ENCODE measurements at places on chromosomes 6 and 20.

GRCh38 chr20:24756292-24757025 is 192.6 kb upstream of the CST7 start:
- no peak for DNase-seq

- DNase-seq = peak; percentile 49
Measured at GRCh38 chr6:35359744-35360348, 17.5 kb downstream of the PPARD start.

DNA sequence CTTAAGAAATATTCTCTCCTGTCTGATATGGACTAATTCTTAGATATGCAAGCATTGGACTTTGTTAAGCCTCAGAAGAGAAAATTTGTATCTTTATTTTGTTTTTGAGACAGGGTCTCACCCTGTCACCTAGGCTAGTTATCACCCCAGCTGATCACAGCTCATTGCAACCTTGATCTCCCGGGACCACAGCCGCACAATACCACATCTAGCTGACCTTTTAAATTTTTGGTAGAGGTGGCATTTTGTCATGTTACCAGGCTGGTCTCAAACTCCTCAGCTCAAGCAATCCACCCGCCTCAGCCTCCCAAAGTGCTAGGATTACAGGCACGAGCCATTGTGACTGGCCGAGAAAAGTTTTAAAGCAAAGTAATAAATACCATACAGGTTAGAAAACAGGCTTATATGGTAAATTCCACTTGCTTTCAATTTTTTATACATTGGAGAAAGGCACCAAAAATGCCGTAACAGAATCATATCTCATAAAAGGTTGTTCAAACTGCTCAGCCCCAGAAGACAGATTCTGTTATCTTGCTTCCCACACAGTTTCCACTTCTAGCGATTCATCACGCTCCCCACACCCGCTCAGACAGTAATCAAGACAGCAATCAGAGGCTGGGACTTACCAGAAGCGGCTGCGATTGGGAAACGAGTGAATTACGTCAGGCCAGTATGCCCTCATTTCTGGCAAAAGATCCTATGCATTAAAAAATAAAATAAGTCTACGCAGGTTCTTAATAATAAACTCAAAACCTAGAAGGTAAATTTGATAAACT is 13.8 kb downstream of the RNASET2 start:
- DNase-seq = no peak

DNA sequence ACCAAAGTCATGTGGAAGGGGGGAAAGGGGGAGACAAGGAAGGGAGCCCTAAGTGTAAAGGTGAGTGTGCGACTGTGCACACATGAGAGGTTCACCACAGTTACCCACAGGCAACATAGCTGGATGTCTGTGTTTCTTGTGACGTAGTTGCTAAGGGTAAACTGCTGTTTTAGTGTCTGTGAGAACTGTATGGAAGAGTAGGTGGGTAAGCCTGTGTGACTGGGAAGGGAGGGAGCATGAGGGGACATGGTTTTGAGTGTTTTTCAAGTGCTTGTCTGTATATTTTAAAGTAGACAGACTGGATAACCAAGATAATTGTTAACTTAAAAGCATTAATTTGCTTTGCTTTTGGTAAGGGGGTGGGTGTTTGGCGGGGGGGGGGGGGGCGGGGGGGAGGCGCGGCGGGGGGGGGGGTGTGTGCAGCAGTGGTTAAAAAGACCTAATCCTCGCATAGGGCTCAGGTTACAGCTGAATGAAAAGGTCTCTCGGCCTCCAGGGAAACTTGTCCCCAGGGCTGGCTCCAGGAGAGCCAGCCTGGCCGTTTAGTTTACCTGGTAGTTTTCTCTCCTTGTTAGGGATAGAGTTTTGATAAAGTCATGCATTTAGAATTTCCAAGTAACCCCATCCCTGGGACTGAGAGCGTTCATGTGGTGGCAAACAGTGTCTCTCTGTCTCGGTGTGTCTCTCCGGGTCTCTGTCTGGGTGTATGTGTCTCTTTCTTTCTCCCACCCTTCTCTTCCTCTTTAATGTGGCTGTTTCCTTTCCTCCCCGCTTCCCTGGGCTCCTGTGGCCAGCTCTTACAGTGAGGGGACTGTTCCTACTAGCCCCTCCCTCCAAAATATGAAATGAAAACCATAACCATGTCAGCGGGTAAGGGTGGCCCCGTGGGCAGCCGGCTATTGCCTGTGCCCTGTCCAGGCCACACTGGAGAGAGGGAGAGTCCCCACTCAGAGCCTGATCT is 3.4 kb downstream of the SCUBE3 start:
- peak; percentile 44 for DNase-seq

GRCh38 chr6:169653691-169654090 is 48.1 kb downstream of the WDR27 start:
- DNase-seq = no peak

GRCh38 chr6:89984926-89985750 is 90.9 kb downstream of the GJA10 start:
- peak; percentile 90 for DNase-seq

DNA sequence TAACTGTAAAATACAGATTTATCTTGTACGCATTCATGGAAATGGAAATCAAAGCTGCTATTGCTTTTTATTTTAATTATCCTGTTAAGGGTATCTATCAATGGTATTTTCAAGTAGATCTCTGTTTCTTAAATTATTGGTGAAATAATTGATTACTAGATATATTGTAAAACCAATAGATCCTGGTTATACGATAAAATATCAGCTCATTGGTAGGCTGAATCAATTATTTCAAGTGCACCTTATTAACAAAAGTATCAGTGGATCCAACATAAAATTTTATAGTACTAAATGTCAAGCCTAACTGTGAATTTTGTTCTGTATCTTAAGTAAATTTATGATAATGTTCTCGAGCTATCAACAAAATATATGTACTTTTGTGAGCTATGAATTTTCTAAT is 21.8 kb downstream of the PARD6B start:
- no peak for DNase-seq

GRCh38 chr20:20277894-20278335 is 90.0 kb upstream of the INSM1 start:
- peak; percentile 16 for DNase-seq

DNA sequence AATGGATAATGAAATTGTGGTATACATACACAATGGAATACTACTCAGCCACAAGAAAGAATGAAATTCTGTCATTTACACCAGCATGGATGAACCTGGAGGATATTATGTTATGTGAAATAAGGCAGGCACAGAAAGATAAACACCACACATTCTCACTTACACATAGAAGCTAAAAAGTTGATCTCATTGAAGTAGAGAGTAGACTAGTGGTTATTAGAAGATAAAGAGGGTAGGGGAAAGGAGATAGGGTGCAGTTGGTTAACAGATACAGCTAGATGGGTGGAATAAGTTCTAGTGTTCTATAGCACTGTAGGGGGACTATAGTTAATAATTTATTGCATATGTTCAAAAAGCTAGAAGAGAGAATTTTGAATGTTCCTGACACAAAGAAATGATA is 25.5 kb upstream of the LTV1 start:
- no peak for DNase-seq

DNA sequence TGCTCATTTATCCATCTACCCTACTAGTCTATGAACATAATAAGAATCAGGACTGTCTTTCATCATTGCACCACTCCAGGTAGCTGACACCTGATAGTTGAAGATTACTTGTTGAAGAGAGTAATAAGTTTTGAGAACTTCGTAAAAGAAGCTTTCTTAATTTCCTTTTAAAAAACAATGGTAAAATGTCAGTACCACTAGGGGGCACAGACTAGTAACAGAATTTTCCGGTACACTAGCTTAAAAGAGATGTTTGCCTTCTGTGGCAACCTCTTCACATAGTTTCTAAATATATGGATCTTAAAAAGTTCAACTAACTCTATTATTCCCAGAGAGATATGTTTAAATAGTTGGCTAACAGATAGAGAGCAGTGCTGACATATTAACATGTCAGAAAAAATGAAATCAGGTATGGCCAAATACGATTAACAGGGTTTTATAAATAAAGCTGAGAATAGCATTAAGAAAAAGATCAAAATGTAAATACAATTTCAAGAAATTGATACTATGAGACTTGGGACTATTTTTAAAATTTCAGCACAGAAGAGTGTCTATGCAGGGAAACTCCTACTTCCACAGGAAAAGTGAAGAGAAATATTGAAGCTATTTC is 5.4 kb upstream of the KCNQ5 start:
- peak; percentile 40 for DNase-seq

DNA sequence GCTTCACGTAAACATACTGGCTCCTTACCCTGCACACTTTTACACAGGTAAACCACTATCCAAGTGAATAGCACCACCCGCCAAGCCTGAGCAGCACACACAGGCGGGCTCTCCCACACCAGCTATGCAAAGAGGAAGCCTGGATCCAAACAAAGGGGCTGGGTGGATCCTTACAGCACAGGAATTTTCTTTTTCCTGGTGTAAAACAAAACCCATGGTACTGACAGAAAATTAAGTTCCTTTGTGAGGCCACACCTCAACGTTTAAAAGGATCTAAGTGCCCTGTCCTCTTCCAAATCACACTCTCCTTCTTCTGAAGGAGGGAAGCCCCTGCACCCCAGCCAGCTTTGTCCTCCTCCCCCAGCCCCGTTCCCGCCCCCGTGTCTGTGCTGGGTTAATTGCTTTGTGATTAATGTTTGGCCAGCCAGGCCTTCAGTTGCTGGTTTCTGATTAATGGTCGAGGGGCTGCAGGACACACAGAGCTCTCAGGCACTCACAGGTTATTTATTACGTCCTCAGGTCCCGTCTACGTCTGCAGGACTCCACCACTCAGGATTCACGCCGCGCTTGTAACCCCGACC is 6.1 kb downstream of the DACT2 start:
- DNase-seq = no peak

GRCh38 chr20:57539889-57540288 is 14.9 kb upstream of the CTCFL start:
- DNase-seq = no peak

- peak; percentile 53 for DNase-seq
Measured at GRCh38 chr6:108561742-108562502, 1.2 kb downstream of the FOXO3 start.

DNA sequence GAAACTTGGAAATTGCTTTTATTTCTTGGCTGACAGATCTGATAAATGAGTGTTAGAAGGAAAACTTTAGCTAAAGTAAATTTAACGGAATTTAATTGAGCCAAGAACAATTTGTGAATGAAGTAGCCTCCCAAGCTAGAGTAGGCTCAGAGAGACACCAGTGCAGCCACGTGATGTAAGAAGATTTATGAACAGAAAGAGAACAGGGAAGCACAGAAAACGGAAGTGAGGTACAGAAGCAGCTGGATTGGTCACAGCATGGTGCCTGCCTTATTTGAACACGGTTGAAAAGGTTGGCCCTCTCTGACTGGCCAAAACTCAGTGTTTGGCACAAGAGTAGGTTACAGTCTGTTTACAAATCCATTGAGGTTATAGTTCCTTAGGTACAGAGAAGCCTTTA is 29.5 kb upstream of the IFNGR1 start:
- no peak for DNase-seq

DNA sequence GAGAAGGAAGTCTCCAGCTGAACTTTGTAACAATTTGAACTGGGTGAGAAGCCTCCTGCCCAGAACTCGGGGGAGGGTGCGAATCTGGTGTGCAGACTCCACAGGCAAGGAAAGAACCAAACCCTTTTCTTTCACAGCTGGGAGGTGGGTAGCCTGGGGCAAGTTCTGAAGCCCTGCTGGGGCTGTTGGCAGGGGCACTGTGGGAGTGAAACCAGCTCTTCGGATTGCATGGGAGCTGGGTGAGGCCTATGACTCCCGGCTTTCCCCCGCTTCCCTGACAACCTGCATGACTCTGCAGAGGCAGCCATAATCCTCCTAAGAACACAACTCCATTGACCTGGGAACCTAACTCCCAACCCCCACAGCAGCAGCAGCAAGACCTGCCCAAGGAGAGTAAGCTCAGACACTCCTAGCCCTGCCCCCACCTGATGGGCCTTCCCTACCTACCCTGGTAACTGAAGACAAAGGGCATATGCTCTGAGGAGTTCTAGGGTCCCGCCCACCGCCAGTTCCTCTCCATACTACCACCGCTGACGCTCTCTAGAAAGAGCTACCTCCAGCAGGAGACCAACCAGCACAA is 37.5 kb downstream of the SOD2 start:
- DNase-seq = no peak

GRCh38 chr6:123616942-123617341 is 19.8 kb downstream of the TRDN start:
- DNase-seq = no peak

DNA sequence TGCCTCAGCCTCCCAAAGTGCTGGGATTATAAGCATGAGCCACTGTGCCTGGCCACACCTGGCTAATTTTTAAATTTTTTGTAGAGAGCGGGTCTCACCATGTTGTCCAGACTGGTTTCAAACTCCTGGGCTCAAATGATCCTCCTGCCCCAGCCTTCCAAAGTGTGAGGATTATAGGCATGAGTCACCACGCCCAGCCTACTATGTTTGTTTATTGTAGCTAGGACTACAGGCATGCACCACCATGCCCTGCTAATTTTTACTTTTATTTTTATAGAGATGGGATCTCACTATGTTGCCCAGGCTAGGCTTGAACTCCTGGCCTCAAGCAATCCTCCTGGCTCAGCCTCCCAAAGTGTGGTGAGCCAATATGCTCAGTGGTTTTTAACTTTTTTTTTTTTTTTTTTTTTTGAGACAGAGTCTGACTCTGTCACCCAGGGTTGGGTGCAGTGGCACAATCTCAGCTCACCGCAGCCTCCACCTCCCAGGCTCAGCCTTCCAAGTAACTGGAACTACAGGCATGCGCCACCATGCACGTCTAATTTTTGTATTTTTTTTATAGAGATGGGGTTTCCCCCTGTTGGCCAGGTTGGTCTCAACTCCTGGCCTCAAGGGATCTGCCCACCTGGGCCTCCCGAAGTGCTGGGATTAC is 12.0 kb upstream of the DDX43 start:
- no peak for DNase-seq

DNA sequence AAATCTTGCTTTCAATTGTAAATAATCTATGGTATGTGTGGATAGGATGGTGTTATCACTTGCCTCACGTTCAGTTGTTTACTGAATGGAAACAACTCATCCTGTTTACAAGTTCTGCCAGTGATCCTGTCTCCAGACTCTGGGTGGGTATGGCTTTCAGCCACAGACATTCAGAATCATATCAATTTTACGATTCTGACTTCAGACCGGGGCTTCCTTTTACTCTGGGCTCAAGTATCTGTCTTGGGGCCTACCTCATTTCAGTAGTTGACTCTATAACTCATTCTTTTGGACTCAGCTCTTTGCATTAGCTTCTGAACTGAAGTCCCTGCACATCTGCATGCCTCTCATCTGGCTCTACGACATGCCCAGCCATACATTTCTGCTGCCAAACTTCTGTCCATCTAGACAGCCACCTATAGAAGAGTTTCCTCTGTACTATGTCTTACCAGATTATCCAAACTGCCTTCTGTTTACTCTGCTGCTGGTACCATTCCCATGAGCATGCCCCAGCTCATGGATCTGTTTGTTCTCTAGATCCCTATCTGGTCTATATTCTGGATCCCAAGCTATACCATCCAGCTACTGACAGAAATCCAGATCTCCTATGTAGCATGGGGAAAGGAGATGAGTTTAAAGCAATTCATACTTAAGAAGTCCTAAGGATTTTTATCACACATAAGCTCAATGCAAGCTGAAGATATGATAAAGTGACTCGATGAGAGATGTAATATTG is 34.3 kb downstream of the FYN start:
- no peak for DNase-seq

GRCh38 chr6:107820338-107821261 is 3.5 kb downstream of the SCML4 start:
- DNase-seq = peak; percentile 66
